ENCODE measurements at places on chromosomes 1 and 21.
A peak's percentile ranks its signal among the peaks of the same experiment; 100 is the strongest.

- no peak for DNase-seq
Observed at GRCh38 chr1:155064111-155064831, 731 bp downstream of the EFNA4 start.

- no peak for DNase-seq
Observed at GRCh38 chr1:31549809-31550620, 26.3 kb upstream of the TINAGL1 start.

DNA sequence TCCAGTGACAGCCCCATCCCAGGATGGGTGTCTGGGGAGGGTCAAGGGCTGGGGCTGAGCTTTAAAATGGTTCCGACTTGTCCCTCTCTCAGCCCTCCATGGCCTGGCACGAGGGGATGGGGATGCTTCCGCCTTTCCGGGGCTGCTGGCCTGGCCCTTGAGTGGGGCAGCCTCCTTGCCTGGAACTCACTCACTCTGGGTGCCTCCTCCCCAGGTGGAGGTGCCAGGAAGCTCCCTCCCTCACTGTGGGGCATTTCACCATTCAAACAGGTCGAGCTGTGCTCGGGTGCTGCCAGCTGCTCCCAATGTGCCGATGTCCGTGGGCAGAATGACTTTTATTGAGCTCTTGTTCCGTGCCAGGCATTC, 24.2 kb downstream of the PCSK9 start:
- no peak for DNase-seq

- no peak for DNase-seq
Observed at GRCh38 chr1:176879784-176880620, 284.5 kb downstream of the ASTN1 start.

DNA sequence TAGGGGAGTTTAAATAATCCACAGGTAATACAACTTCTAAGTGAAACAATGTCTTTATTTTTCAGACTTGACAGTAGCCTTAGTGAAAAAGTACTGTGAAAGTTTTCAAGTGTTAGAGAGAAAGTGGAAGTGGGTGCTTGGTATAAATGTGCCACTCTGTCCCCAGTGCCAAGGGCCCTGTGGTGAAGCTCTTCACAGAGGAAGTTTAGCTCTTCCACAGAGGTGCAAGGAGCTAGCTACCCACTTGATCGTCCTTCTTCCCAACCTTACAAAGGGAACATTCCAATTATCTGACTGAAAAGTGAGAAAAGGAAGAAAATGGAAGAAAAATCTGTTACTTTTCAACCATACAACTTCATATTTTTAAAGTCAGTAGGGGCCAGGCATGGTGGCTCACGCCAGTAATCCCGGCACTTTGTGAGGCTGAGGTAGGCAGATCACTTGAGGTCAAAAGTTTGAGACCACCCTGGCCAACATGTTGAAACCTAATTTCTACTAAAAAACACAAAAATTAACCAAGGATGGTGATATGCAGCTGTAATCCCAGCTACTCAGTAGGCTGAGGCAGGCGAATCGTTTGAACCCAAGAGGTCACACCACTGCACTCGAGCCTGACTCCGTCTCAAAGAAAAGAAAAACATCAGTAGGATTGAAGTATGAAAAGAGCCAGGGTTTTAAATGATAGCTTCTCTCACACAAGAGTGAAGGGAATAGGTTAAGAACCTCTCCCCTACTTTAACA, 41.0 kb upstream of the PTPRC start:
- peak; percentile 52 for DNase-seq

DNA sequence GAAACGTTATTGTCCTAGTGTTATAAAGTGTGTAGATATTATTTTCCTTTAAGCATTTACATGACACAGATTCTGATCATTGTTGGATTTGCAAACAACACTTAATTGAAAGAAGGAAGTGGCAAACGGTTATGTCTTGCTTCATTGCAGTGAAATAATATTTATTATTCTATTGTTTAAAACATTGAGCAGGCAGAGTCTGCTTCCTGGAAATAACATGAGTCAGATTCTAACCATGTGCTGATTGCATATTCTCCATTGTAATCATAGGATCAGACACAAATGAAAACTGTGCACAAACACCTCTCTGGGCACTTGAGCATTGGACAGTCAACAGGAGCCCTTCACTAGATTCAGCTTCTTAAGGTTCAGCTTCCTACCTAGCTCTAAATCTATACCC, 46.8 kb upstream of the USP25 start:
- no peak for DNase-seq

DNA sequence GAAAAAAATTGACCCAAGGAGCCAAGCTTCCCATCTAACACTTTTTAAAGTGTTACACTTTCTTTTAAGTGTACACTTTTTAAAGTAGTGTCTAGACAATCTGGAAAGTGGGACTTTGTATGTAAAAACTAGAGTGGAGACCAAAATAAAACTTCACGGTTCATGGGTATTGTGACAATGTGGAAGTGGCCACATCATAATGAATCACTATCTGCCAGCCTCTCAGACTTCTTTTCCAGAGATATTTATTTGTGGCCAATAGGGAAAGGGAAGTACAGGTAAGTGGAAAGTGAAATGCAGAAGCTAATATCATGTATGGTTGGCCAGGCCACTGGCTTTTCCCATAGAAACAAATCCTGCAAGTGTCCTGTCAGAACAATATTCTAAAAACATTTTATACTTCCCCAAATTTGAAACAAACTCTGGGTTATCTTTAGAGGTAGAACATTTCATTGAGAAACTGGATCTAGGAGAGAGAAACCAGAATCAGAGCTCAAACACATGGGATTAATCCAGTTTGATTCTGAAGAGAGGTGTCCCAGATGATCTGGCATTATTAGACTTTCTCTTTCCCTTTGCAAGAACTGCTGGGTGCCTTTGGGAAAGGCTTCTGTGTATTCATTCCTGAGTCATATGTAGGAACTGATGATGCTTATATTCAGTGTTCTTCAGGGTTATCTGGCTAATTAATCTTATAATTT, 2.0 kb downstream of the TNFSF18 start:
- no peak for DNase-seq

DNA sequence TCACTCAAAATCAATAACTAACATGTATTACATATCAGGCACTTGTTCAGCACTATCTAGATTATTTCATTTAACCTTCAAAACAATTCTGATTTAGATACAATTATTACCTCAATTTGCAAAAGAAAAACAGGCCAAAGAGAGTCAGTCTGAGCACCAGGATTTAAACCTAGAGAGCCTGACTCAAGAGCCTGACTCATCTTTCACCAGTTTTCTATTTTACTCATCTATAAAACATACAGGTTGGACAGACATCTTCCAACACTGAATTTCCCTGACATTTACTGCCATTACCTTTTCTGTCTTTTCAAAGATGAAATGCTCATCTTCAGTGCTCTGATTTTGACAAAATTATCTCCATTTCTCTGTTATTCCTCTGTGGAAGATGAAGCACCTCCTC, 116.5 kb downstream of the MRPL39 start:
- DNase-seq = no peak

DNA sequence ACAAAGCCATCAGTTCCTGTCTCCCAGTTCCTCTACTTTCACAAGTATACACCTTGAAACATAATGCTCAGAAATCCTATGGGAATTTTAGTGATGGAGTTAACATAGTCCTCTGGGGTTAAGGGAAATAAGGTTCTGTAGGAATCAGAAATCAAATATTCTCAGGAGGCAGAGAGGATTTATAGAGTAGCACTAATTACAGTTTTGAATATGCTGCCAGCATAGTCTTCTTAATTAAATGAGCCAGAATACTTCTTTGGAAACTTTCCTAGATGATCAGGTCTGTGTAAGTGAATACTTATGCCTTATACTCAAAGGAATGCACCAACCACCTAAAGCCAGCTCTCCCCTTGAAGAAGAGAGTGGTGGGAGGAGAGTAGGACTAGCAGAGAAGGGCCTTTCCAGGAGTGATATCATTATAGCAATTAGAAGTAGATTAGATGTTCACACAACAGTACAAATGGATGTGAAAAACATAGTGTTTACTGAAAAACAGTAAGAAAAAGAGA, 31.4 kb upstream of the DIRAS3 start:
- DNase-seq = no peak

DNA sequence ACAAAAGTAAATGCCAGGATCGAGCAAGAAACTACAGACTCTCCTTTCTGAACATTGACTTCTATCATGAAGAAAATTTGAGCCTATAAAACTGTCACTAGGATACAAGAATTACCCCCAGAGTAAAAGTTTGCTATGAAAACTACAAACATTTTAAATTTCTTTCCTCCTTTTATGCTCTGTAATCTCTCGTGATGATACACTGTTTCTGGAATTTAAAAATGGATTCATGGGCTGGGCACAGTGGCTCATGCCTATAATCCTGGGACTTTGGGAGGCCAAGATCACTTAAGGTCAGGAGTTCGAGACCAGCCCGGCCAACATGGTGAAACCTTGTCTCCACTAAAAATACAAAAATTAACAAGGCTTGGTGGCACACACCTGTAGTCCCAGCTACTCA, 181.3 kb downstream of the ZNF281 start:
- no peak for DNase-seq

Measured in CD4-positive, alpha-beta T cell treated with Interleukin-6 for 4 hours (primary cell).